Calu3 (cell line): ENCODE measurements at places on chromosomes 4 and X. TPM values are rescaled to one million over a fixed set of nuclear protein-coding genes. Genes with fewer than 3 reads are reported as not detected.
A peak's percentile ranks its signal among the peaks of the same experiment; 100 is the strongest.

Gene SAGE1
- not detected in 2 replicates for total RNA-seq

Gene STARD8
- total RNA-seq: 0.45 and 0.47 TPM in 2 replicates

Gene ANXA10
- 43.2 and 58.3 TPM in 2 replicates for total RNA-seq

Gene GBA3
- total RNA-seq: 0.21 and 0.54 TPM in 2 replicates

DNA sequence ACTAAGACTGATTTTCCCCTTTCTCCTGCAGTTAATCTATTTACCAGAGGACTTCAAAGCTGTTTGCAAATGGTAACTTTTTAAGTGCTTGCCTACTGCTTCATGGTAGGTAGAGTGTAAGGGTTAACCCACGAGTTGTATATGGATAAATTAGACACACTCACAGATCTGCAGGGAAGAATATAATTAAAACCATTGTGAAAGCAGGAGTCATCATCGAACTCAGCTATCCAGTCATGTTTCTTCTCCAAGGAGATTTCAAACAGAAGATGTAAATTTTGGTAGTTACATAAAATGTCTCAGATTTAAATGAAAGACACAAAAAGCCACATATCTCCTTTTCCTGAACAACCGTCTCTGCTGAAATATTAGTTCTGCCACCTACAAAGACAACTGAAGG is 549 bp upstream of the XG start:
- no peaks in the 10 kb centered on the region for H3K27me3 ChIP-seq
- no peak overlapping the region for H3K27ac ChIP-seq
- no peak overlapping the region for H3K4me3 ChIP-seq

GRCh38 chr4:3671571-3672464 is 94.4 kb upstream of the ADRA2C start:
- H3K4me3 ChIP-seq: no peak overlapping the region

- no peaks in the 10 kb centered on the region for H3K27me3 ChIP-seq
- no peak for DNase-seq
- peak overlapping the region; percentile 67 for H3K4me3 ChIP-seq
- H3K4me1 ChIP-seq: peaks cover 23% of the 10 kb centered on the region
- peaks cover 77% of the 10 kb centered on the region for H3K36me3 ChIP-seq
These were observed 3.8 kb downstream of the G6PD start for GRCh38 chrX:154542723-154543424.

GRCh38 chr4:22315628-22316027 is 200.2 kb downstream of the ADGRA3 start:
- H3K27ac ChIP-seq: no peak overlapping the region
- no peaks in the 10 kb centered on the region for H3K27me3 ChIP-seq
- no peaks in the 10 kb centered on the region for H3K4me1 ChIP-seq

GRCh38 chr4:14615671-14616070 is 386.6 kb upstream of the CPEB2 start:
- H3K4me1 ChIP-seq: no peaks in the 10 kb centered on the region
- no peaks in the 10 kb centered on the region for H3K36me3 ChIP-seq
- H3K4me3 ChIP-seq: no peak overlapping the region

DNA sequence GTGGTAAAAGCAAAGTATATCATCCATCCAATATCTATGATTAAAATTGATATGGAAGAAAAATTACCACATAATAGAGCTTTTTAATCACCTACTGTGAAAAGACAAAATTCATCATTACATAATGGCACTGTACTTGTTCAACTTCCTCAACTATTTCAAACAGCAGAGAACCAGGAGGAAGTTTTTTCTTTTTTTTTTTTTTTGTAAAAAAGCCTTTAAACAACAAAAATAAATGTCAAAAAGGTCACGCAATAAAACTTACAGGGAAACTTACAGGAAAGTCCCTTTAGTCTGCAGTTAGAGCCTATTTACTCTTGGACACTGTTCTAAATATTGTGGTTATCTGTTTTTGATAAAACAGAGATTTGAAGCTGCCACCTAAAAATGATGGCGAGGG is 4.8 kb downstream of the PDGFC start:
- H3K27ac ChIP-seq: peak overlapping the region; percentile 78
- peak overlapping the region; percentile 84 for H3K4me3 ChIP-seq
- H3K36me3 ChIP-seq: peaks cover 55% of the 10 kb centered on the region
- no peaks in the 10 kb centered on the region for H3K27me3 ChIP-seq

DNA sequence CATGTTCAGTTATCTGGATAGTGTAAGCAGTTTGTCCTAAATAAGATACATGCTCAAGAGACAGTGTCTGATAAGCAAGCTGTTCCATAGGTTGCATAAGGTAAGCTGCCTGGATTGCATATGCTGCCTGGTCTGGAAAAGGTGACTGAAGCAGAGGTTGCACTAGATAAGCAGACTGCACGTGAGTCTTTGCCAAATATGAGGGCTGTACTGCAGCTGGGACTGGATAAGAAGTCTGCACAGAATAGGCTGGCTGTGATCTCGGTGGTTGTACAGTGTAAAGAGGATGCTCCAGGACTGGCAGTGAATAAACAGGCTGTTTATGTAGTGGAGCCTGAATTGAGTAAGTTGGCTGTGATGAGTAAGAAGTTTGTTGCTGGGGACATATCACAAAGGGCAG is 68.9 kb downstream of the WNK3 start:
- H3K36me3 ChIP-seq: no peaks in the 10 kb centered on the region
- H3K4me3 ChIP-seq: no peak overlapping the region
- H3K4me1 ChIP-seq: no peaks in the 10 kb centered on the region
- no peak overlapping the region for H3K27ac ChIP-seq
- H3K27me3 ChIP-seq: peaks cover 48% of the 10 kb centered on the region
- DNase-seq: no peak

GRCh38 chr4:163781726-163782125 is 287.2 kb downstream of the TMA16 start:
- no peaks in the 10 kb centered on the region for H3K4me1 ChIP-seq
- H3K36me3 ChIP-seq: no peaks in the 10 kb centered on the region
- no peak for DNase-seq
- H3K27me3 ChIP-seq: no peaks in the 10 kb centered on the region

GRCh38 chr4:66929748-66930147 is 615.6 kb downstream of the CENPC start:
- H3K27me3 ChIP-seq: no peaks in the 10 kb centered on the region
- H3K36me3 ChIP-seq: no peaks in the 10 kb centered on the region
- DNase-seq: no peak
- H3K4me3 ChIP-seq: no peak overlapping the region
- no peaks in the 10 kb centered on the region for H3K4me1 ChIP-seq
- H3K27ac ChIP-seq: no peak overlapping the region

GRCh38 chrX:95728446-95728845 is 956.2 kb upstream of the DIAPH2 start:
- no peaks in the 10 kb centered on the region for H3K36me3 ChIP-seq
- H3K4me3 ChIP-seq: no peak overlapping the region
- DNase-seq: no peak
- H3K27ac ChIP-seq: no peak overlapping the region
- H3K27me3 ChIP-seq: no peaks in the 10 kb centered on the region

DNA sequence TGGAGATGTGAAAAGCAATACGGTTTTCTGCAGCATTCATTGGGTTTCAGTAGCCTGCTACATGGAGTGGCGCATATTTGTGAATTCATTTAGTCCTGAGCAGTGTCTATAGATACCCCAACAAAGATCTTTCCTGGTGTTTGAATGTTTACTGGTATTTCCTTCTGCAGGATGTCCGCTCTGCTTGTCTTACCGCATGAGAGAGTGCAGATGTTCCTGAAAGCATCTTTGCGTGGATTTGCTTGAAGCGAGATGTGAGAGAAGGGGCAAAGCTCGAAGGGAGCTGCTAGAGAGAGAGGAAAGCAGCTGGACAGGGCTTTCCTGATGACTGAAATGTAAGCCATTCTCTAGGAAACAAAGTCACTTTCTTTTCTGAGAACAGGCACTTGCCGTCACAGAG is 40.9 kb upstream of the GYPA start:
- H3K4me1 ChIP-seq: peaks cover 8% of the 10 kb centered on the region
- H3K27ac ChIP-seq: no peak overlapping the region
- no peak overlapping the region for H3K4me3 ChIP-seq
- no peak for DNase-seq
- no peaks in the 10 kb centered on the region for H3K36me3 ChIP-seq
- H3K27me3 ChIP-seq: no peaks in the 10 kb centered on the region
